ENCODE measurements at places on chromosomes 16 and 17.

DNA sequence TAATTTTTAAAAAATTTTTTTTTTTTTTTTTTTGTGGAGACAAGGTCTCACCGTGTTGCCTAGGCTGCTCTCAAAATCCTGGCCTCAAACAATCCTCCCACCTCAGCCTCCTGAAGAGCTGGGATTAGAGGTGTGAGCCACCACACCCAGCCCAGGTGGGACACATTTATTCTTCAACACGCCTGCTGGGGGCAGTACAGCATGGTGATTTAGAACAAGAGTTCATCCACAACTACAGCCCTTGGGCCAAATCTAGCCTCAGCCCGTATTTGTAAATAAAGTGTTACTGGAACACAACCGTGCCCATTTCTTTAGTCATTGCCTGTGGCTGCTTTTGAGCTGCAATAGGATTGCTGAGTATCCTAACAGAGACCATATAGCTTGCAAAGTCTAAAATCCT is 92.8 kb downstream of the KATNIP start:
- no peak for DNase-seq

DNA sequence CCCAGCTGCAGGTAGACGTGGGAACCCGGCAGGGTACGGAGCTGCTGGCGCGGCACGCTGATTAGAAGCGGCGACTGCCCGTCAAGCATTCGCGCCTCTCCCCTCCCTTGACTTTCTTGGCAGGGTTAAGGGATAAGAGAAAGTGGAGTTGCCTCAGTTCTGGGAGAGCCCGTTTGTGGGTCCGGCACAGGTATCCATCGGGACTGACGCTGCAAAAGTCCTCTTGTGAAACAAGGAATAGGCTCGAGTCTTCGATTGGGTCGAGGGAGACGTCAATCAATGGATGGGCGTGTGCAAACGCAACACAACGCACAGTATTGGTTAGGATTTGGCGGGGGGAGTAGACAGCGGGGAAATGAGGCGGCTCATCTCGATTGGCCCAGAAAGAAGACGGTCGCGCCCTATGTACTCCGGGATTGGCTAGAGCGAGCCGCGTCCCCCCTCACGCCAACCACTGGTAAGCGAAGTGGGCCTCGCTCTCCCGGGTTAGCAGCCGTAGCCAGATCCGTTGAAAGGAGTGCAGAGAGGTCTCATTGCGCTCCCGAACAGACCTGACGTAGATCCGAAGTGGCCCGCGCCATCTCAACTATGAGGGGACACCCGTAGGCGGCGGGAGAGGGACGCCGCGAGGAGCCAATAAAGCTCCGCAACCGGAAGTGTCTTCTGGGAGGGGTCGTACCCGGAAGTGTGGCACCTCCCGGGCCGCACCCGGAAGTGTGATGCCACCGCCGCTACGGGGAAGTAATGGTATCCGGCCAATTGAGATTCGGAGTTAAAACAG is at the start of gene MON1B:
TSS of gene MON1B (plus strand) at position 713 of the 781 bp plus-strand sequence. CDS start 296 bp downstream, outside the sequence.
- DNase-seq: peak; percentile 87

GRCh38 chr16:87042551-87043230 is 274.5 kb downstream of the C16orf95 start:
- DNase-seq: no peak

DNA sequence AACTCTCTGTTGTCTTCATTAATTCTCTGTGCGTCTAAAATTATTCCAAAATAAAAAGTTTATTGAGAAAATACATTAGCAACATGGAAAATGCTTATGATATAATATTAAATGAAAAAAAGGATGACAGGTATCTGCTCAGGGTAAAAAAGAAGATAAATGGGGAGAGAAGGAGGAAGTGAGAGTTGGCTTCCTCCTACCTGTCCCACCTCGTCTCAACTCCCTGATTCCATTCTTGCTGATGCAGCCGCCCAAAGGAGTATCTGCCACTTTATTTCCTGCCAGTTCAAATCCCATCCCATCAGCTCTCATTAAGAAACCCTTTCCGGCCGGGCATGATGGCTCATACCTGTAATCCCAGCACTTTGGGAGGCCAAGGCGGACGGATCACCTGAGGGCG is 72.5 kb upstream of the ALOX12 start:
- no peak for DNase-seq

GRCh38 chr16:24858219-24859041 is 12.7 kb downstream of the SLC5A11 start:
- DNase-seq: peak; percentile 68

DNA sequence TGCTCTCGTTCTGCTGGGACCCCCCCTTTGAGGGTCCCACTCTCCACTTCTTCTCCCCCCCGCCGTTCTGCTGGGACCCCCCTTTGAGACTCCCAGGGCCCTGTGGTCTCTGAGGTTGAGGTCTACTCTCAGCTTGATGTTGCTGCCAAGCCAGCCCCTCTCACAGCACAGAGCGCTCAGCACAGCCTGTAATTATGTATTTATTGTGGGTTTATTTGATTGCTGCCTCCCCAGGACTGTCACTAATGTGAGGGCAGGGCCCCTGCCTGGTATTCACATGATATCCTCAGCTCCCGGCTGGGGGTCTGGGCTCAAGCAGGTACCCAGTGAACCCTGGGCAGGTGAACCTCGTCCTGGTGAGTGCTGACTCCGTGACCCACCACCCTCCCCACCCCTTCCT is 35.4 kb downstream of the ACTG1 start:
- no peak for DNase-seq

DNA sequence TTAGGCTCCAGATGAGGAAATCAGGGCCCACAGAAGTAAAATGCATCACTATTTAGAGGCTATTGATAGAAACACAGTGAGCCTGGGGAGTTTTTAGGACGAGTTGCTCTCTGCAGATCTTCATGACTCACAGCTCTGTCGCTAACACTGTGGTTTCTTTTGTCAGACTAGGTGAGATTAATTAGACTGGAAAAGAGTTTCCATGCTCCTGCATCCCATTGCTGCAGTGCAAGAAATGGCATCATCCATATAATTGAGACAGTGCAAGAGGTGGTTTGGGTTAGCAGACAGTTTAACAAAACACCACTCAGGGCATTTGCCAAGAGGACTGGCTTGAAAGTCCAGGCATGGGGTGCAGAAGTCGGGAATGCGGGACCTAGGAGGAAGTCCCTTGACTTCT is 198.8 kb upstream of the CACNG5 start:
- DNase-seq: no peak

DNA sequence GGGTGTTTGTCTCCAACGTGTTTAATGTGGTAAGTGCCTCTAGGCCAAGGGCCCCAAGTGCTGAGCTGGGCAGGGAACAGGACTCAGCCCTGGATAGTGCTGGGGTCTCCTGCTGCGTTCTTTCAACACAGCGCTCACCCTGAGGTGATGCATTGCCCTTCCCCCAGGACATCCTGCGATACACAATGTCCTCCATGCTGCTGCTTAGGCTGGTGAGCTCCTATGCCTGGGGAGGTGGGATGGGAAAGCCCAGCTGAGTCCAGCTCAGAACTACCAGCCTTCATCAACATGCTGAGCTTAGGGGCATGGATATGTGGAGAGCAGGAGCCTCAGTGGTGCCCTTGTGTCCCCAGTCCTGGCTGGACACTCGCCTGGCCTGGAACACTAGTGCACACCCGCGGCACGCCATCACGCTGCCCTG is 563 bp downstream of the ZACN start:
- no peak for DNase-seq

DNA sequence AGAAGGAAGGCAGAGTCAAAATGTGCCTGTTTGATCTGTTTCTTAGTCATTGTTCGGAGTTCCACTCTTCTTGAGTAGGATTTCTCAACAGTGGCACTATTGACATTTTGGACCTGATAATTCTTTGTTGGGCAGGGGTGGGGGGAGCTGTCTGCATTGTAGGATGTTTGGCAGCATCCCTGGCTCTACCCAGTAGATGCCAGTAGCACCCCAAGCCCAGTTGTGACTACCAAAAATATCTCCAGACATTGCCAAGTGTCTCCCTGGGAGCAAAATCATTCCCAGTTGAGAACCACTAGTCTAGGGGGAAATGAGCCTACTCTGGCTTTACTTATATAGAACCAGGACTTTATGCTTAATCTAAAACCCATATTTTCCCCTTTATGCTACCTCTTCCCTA is 1.1 kb upstream of the GFOD2 start:
- DNase-seq: no peak

- DNase-seq: no peak
Measured at GRCh38 chr17:48998587-48999440, 1.6 kb downstream of the IGF2BP1 start.

GRCh38 chr16:24670623-24671454 is 58.6 kb upstream of the TNRC6A start:
- no peak for DNase-seq

GRCh38 chr17:35981246-35981645 is at the start of gene CCL16:
CCL16 (minus strand) TSS chr17:35981497; CDS start chr17:35981420, 77 bp downstream.
- DNase-seq: no peak

- no peak for DNase-seq
Measured at GRCh38 chr17:82938873-82939620, 99.2 kb upstream of the ZNF750 start.

GRCh38 chr16:89658221-89658879 is 714 bp downstream of the SPATA33 start:
- DNase-seq: no peak
